Effector memory CD4-positive, alpha-beta T cell (primary cell): ENCODE measurements at places on chromosomes 7 and 10.

DNA sequence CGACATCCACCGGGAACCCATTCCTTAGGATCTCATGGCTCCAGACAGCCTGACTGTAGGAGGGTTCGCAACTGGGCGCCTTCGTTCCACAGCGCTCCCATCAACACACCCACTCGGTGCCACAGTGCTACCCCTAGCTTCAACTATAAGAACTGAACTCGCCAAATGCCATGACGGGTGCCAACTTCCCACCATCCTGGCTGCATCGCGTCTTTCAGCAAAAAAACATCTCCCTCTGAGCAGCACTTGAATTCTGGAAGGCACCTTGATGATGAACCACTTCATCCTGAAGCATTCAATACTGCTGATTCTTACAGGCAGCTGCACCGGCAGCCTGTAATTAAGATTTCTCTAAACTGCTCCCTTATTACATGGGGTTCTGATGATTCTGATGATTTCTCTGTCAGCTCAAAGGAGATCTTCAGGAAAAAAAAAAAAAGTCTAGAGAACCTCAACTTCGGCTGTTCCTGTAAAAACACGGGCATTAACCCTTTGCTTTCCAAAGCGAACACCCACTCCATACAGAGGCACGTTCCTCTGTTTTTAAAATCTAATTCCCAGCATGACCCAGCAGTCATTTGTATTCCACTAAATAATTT lies 1.3 kb downstream of the CYTH3 start:
- DNase-seq = no peak
- no peaks in the 10 kb centered on the region for H3K36me3 ChIP-seq
- H3K4me3 ChIP-seq = peak overlapping the region; percentile 86
- no peak overlapping the region for H3K27ac ChIP-seq
- H3K27me3 ChIP-seq = no peaks in the 10 kb centered on the region
- peaks cover 19% of the 10 kb centered on the region for H3K4me1 ChIP-seq

DNA sequence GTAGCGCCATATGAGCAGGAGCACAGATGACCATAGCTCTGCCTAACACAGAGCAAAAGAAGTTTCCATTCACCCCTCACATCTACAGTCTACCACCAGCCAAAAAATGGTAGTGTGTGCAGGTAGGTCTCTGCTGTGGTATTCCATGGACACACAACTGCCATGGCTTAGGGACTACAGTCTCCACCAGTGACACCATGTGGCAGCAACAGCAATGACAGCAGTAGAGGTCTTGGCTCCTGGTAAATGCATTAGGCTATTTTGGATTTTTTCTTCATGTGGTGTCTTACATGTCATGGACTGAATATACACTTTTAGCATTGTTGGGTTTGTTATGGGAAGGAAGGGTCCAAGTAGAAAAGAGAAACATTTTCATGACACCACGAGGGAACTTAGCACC lies 70.1 kb upstream of the CABCOCO1 start:
- H3K27ac ChIP-seq = no peak overlapping the region
- no peaks in the 10 kb centered on the region for H3K4me1 ChIP-seq
- no peaks in the 10 kb centered on the region for H3K27me3 ChIP-seq
- H3K4me3 ChIP-seq = no peak overlapping the region
- no peaks in the 10 kb centered on the region for H3K36me3 ChIP-seq

GRCh38 chr7:155236386-155236785 lies 61.3 kb upstream of the INSIG1 start:
- no peaks in the 10 kb centered on the region for H3K4me1 ChIP-seq
- no peaks in the 10 kb centered on the region for H3K27me3 ChIP-seq
- no peak overlapping the region for H3K4me3 ChIP-seq
- H3K36me3 ChIP-seq = no peaks in the 10 kb centered on the region
- no peak overlapping the region for H3K27ac ChIP-seq

GRCh38 chr10:47160261-47160908 lies 139.6 kb upstream of the GDF10 start:
- no peak for DNase-seq
- no peak overlapping the region for H3K27ac ChIP-seq
- no peaks in the 10 kb centered on the region for H3K4me1 ChIP-seq
- H3K27me3 ChIP-seq = no peaks in the 10 kb centered on the region
- H3K4me3 ChIP-seq = no peak overlapping the region

DNA sequence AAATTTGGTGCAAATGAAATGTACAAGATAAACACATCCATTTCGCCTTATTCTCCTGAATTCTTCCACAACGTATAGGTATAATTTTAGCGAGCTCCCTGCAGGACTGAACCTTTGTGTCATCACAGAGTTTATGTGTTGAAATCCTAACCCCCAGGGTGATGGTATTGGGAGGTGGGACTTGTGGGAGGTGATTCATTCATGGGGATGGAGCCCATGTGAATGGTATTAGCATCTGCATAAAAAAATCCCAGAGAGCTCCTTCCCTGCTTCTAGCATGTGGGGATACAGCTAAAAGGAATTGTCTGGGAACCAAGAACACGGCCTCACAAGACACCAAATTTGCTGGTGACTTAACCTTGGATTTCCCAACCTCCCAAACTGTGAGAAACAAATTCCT lies 741.4 kb upstream of the VSTM2A start:
- no peaks in the 10 kb centered on the region for H3K4me1 ChIP-seq
- H3K36me3 ChIP-seq = no peaks in the 10 kb centered on the region
- no peaks in the 10 kb centered on the region for H3K27me3 ChIP-seq
- H3K4me3 ChIP-seq = no peak overlapping the region

DNA sequence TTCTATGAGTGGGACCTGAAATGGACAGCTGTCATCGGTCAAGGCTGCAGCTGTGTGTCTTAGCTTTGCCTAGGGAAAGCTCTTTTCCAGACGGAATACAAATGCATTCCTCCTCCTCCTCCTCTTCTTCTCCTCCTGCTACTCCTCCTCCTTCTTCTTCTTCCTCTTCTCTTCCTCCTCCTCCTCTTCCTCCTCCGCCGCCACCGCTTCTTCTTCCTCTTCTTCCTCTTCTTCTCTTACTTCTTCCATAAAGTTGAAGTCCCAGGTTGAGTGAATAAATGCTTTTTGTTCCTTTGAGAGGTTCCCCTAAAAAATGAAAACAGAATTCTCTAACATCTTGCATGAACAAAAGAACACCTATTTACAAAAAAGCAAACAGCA lies 28.7 kb downstream of the KLF6 start:
- H3K4me3 ChIP-seq = no peak overlapping the region
- DNase-seq = no peak
- peak overlapping the region; percentile 85 for H3K27ac ChIP-seq
- no peaks in the 10 kb centered on the region for H3K27me3 ChIP-seq
- no peaks in the 10 kb centered on the region for H3K36me3 ChIP-seq

GRCh38 chr7:156638443-156639077 lies 2.0 kb upstream of the RNF32 start:
- H3K4me1 ChIP-seq = peaks cover 4% of the 10 kb centered on the region
- no peak for DNase-seq
- no peaks in the 10 kb centered on the region for H3K27me3 ChIP-seq
- H3K27ac ChIP-seq = no peak overlapping the region
- no peak overlapping the region for H3K4me3 ChIP-seq

- no peaks in the 10 kb centered on the region for H3K27me3 ChIP-seq
- H3K4me1 ChIP-seq = no peaks in the 10 kb centered on the region
- H3K36me3 ChIP-seq = no peaks in the 10 kb centered on the region
- no peak for DNase-seq
- no peak overlapping the region for H3K4me3 ChIP-seq
Observed at GRCh38 chr7:37557571-37558209, 109.0 kb upstream of the ELMO1 start.

DNA sequence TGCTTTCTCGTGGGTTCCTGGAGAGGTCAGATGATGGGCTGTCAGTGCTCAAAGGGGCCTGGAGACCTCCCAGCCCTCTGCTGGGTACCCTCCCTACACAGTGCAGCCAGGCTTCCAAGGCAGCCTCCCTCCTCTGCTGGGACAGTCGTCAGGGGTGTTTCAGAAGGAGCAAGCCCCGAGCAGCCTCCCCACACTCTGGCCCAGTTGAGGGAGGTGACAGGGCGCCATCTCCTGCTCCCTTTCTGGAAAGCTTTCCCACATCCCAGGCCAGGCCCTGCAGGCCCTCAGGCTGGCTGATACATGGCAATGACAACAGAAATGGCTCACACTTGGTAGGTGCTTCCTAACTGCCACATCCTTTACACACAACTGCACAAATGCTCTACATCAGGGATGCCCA lies 32.1 kb downstream of the KCNMA1 start:
- no peak overlapping the region for H3K4me3 ChIP-seq
- H3K27me3 ChIP-seq = no peaks in the 10 kb centered on the region
- no peaks in the 10 kb centered on the region for H3K4me1 ChIP-seq
- H3K36me3 ChIP-seq = no peaks in the 10 kb centered on the region
- no peak overlapping the region for H3K27ac ChIP-seq
- no peak for DNase-seq

DNA sequence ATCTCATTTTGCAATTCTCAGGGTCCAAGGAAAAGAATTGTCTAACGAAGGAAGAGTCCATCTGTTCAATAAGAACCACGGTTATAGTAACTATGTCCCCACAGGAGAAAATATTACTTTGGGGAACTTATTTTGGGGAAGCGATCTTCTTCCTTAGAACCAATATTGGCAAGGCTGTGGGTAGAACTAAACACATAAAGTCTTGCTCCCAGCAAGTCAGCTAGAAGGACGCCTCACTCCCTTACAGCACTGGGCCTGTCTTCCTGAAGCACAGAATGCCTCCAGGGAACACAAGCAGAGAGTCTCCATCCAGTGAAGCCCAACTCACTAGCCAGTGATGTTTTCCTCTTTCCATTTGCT lies 30.2 kb downstream of the C10orf71 start:
- no peak overlapping the region for H3K27ac ChIP-seq
- no peaks in the 10 kb centered on the region for H3K36me3 ChIP-seq
- no peaks in the 10 kb centered on the region for H3K4me1 ChIP-seq
